ENCODE measurements at places on chromosomes 5 and 9.

DNA sequence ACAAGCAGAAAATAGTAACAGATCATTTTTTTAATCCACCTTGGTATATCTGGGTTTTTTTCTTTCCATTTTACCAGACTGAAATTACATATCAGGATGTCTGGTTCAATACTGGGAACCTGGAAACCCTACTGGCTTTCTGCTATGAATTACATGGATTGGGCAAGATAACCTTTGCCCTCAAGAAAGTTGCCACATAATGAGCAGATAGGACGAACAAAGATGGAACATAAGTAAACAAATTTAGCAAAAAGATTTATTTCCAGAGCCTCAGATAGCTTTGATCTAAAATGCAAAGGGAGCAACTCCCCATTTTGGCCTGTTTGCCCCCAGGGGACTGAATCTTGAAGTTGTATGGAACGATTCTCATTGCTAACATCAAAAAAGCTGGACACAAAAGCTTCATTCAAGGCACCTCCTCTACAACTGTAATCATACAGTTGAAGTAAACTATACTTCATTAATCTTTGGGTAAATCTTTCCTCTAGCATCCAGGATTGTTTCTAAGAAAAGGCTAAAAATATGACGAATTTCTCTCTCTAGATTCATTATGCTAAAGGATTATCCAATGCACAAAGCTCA, 131.6 kb upstream of the PTGER4 start:
- DNase-seq = no peak

GRCh38 chr5:92206681-92207080, 823.6 kb upstream of the ARRDC3 start:
- no peak for DNase-seq

DNA sequence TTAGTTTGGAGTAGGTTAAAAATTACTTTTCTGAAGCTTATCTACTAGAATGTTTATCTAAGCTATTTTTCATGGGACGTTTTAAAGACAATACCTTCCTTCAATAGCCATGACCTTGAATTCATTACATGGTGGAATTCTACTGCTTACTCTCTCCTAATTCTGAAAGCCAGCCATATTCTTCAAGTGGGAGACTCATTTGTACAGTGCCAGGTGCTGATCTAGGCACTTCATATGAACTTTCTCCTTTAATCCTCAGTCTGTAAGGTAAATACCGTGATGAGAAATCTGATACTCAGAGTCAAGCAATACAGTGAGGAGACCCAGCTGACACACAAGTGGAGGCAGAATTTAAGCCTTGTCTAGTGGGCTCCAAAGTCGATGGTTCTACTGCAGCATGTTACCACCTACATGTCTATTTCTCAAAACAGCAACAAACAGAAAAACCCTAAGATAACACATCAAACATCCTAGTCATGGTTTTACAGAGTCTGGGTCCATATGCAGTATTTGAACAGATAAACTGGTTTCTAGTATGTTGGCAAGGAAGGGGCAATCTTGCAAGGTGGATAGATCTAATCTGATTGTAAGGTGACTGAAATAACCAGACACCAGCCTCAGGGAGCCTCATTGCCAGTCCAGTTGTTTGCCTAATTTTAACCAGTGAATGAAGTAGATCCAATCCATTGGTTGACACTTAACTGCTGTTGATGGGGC, 243.7 kb downstream of the PIK3R1 start:
- no peak for DNase-seq

GRCh38 chr5:58979090-58979489, 396.2 kb downstream of the RAB3C start:
- no peak for DNase-seq

DNA sequence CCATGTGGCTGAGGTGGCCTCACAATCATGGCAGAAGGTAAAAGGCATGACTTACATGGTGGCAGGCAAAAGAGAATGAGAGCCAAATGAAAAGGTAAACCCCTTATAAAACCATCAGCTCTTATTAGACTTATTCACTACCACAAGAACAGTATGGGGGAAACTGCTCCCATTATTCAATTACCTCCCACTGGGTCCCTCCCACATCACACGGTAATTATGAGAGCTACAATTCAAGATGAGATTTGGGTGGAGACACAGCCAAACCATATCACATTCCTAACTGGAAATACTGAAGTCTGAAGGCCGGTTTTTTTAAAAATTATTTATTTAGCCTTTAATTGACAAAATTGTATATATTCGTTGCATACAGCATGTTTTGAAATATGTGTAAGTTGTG, 28.5 kb downstream of the FBXL7 start:
- DNase-seq = no peak

Measured in suppressor macrophage treated with lipopolysaccharide for 1 hour (primary cell).